ENCODE measurements at places on chromosomes 4 and X. TPM values are rescaled to one million over a fixed set of nuclear protein-coding genes. Genes with fewer than 3 reads are reported as not detected.

GRCh38 chrX:6384371-6384770 is 150.5 kb downstream of the VCX3A start:
- no peak for DNase-seq

DNA sequence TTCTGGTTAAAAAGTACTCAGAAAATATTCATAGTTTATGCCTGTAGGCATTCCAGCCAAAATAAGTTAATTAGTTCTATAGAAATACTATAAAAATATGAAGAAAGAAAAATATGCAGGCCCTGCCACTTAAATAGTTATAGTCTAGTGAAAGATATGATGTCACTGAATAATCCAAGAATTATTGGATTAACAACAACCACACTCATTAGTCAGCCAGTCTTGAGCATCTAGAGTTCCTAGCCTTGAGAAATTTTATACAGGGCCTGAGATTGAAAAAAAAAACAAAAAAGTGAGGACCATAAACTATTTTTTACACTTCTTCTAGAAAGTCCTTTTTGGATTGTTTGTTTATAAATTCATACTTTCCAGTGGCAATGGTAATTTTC is 823.0 kb downstream of the FAT4 start:
- no peak for DNase-seq

- DNase-seq = no peak
Measured at GRCh38 chr4:78762529-78762928, 13.6 kb upstream of the BMP2K start.

DNA sequence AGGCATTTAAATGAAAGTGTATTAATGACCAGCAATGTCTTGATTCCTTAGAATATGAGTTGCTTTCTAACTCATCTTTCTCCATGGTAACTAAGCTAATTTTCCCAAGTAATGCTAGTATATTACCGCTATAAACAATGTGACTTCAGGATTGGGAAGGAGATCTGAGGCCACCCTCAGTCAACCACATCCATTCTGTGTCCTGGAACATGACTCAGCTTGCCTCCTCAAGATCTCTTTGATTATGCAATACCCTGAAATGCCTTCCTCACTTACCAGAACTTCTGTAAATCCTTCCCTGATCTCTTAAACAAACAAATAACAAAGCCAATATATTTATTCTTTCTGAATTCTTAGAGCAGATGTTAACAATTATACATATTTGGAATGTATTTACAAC is 1495.5 kb downstream of the PCDH18 start:
- DNase-seq = no peak

DNA sequence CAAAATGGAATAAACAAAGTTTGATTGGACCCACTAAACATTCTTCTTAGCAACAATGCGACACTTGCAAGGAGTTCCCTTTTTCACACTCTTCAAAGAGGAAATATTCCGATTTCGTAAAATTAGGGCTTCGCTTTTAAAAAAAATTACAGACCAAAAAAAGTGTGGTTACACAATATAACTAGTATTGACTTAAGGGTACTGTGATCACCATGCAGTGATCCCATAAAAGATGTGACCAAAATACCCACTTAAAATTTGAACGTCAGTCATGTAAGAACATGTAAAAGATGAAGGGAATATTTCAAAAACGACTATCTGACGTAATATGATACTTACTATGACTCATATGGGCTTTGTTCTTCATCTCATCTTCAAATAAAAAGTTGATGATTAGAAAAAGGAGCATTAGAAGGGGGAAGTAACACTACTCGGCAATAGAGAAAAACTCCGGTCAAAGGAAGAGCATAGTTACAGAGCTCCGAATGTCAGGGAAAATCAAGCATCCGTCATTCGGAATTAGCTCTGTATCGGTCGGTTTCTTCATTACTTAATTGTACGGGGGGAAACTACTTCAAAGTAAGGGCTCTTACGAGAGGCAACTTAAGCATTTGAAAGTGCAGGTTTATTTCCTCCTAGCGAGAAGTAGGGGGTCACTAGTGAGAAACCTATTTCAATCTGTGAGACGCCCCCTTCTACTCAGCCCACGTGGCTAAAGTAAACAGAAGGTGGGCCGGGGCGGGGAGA is 1.3 kb upstream of the TET2 start:
- no peak for DNase-seq

The IL13RA1 gene
- 72.5 TPM for total RNA-seq

The NEUROG2 gene
- not detected for total RNA-seq

The GAGE12J gene
- total RNA-seq = 0.73 TPM

The ZNF185 gene
- total RNA-seq = 0.96 TPM

Data from left lobe of liver (tissue), 2 donors.